ENCODE measurements at places on chromosomes 6 and 20.

GRCh38 chr6:36968266-36968977 lies 13.9 kb downstream of the PI16 start:
- DNase-seq, result no peak

DNA sequence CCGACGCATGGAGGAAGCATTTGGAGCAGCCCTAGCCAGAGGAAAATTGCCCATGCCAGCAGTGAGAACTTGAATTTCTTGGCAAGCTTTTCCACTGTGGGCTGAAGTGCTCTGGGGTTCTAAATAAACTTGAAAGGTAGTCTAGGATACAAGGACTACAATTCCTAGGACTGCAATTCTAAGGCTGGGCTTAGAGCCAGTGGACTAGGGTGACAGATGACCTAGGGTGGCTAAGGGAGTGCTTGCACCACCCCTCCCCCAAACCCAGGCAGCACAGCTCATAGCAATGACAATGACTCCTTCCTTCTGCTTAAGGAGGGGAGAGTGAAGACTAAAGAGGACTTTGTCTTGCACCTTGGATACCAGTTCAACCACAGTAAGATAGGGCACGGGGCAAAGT lies 122.3 kb downstream of the THBS2 start:
- DNase-seq, result no peak

- DNase-seq, result no peak
These were observed 21.4 kb downstream of the SNAI1 start for GRCh38 chr20:50004229-50004628.

- DNase-seq, result no peak
These were observed 33.6 kb upstream of the ID4 start for GRCh38 chr6:19803331-19804204.

GRCh38 chr6:126367849-126368248 lies 27.9 kb downstream of the CENPW start:
- DNase-seq, result no peak

- DNase-seq, result no peak
These were observed 41.3 kb upstream of the BEND3 start for GRCh38 chr6:107156617-107157016.

GRCh38 chr6:162219266-162219665 lies 508.3 kb downstream of the PRKN start:
- DNase-seq, result no peak

DNA sequence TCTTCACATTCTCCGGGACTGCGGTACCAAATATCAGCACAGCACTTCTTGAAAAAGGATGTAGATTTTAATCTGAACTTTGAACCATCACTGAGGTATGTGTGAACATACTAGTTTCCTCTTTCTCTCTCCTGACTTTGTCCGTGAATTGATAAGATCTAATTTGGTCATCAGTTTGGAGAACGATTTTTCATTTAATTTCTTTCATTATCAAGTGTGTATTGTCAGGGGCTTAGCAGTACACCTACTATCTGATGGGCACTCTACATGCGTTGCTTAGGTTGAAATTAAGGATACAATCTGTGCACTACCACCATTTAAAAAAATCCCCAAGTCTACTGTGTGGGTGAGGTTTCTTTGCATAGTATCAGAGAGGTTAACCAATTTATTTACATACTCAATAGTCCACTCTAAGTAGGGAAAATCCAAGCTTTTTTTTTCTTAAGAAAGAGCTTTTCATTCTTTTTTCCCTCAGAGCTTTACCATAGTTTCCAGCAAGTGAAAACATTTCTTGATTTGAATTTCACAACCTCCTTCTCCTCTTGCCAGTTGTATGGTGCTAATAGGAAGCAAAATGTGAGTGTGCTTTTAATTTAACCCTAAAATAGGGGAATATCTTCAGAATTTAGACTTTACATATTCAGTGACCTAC lies 105.4 kb upstream of the ESR1 start:
- no peak for DNase-seq

GRCh38 chr6:15244620-15245360 lies 1.1 kb upstream of the JARID2 start:
- no peak for DNase-seq

DNA sequence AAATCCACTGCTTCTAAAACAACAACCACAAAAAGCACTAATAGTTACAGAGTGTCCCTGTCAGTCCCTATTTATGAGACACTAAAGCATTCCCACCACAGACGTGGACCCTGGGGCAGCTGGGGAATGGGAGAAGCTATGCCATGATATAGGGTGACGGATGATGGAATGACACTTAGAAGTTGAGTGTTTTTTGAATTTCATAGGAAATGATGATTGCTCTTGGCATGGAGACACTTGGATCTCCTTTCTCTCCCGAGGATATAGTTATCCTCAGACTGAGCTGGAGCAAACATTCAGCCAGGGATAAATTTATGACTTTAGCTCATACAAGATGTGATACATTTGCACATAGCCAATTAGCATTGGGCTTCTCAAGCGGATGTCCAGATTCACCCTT lies 151.2 kb downstream of the EDN3 start:
- no peak for DNase-seq

DNA sequence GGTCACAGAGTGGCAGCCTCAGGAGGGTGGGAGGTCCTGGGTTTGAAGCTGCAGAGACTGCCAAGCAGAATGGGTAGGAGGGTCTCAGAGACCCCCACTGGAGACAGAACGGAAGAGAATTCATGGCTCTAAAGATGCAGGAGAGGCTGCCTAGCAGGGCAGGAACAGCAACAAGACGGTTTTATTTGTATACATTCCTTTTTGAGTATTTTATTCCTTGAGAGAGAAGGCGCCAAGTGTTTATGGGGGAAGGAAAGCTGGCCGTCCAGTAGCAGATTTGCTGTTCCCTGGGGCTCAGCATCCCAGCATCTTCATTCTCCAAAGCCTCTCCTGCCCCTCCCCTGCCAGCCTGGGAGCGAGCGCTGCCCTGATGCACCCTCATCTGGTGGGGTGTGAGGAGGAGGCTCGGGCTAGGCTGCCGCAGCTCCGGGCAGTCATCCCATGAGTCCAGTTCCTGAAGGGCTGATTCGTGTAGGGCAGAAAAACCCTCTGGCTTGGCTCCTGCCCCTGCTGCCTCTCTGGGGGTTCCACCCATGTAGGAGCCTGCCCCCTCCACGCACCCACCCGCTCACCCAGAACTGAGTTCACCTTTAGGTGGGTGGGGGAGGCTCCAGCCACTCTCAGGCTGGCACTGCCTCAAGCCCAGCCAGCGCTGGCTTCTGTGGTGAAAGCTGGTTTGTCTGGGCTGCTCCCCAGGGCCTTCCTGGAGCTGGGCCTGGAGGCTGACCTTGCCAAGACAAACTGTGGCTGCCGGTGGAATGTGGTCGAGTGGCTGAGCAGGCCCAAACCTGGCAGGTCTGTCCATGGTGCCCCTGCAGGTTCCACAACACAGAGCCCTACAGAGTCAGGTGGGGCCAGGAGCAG lies 32.4 kb downstream of the CPXM1 start:
- DNase-seq, result no peak

- DNase-seq, result no peak
These were observed 28.1 kb downstream of the RAMACL start for GRCh38 chr6:166558156-166559005.

- no peak for DNase-seq
These were observed 69.9 kb downstream of the FYN start for GRCh38 chr6:111803371-111803770.

DNA sequence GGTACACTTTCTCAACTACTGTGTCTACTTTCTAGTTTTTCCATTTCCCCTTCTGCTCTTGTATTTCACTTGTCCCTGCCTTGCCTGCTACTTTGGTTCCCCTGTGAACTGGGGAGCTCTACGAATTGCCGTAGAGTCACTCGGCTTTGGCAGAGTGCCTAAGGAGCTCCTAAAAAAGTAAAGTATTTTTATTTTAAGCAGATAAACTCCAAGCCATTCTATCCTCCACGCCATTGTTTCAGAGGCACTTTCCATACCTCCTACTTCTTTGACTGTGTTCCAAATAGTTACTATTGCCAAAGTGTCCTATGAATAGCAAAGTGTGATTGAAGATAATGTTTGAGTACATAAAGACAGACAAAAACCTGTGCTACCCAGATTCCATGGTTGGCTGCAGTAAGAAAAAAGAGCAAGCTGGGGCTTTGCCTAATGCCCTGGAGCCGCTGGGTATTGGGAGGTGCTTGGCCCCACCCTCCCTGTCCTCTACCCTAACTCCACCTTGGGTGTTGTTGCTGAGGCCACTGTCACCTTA lies 5.1 kb upstream of the MBOAT1 start:
- DNase-seq, result no peak

GRCh38 chr20:878511-879307 lies 37.4 kb downstream of the ANGPT4 start:
- DNase-seq, result peak; percentile 15

DNA sequence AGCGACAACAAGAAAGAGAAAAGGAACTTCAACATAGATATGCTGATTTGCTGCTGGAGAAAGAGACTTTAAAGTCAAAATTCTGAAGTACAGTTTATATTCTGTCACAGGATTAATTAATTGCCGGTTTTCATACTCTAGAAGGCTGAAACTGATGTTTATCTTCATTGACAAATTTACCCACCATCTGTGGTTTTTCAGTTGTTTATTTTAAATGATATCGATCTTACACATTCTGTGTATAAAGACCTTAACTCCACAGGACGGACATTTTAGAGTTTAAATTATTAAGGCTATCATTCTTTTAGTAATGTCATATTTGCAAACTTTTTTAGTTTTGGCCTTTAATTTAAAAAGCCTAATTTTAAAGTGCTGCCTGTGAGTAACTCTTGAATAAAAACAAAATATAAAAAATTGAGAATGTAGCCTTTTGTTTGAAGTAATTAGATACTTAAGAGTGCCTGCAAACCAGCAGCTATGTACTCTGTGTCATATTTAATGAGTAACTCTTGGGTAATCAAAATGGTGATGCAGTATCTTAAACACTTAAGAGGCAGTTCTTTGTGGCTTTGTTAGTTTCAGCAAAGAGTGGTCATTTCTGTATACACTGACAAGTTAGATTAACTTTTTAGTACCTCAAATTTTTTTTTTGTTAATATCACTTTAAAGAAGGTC lies 59.3 kb downstream of the CDC5L start:
- DNase-seq, result no peak

GRCh38 chr20:44723391-44723790 lies 8.2 kb downstream of the CCN5 start:
- DNase-seq, result no peak

DNA sequence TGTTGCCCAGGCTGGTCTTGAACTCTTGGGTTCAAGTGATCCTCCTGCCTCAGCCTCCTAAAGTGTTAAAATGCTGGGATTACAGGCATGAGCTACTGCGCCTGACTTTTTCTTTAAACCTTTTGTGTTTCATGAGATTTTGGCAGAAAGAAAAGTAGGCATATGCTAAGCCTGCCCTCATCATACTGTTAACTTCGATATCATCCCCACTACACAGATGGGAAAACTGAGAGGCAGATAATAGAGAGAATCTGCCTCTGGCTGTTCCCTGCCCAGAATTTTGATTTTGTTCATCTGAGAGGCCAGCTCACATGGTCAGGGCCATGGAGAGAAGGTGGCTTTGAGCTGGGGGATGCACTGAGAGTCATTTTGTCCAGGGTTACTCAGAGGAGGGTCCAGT lies 7.5 kb downstream of the PABPC1L start:
- no peak for DNase-seq

- DNase-seq, result no peak
These were observed 138.1 kb downstream of the KIF6 start for GRCh38 chr6:39587080-39587479.

DNA sequence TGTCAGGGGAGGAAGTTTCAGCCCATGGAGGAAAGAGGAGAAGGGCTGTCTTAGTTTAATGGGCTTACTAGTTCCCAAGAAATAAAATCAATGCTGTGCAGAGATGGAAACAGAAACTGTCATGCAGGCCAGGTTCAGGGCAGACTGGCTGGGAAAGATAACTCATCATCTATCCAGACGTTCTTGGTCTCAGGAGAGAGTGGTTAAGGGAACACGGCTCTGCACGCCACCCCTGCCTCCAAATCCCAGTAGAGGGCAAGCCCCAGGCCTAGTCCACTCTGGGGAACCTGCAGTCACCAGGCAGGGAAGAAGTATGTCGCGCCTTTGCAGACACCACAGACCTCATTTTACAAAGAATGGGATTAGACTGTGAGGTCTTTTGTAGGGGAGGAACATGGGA lies 12.5 kb downstream of the ALDH8A1 start:
- no peak for DNase-seq

GRCh38 chr20:17227219-17227575 lies 357 bp downstream of the PCSK2 start:
- no peak for DNase-seq

DNA sequence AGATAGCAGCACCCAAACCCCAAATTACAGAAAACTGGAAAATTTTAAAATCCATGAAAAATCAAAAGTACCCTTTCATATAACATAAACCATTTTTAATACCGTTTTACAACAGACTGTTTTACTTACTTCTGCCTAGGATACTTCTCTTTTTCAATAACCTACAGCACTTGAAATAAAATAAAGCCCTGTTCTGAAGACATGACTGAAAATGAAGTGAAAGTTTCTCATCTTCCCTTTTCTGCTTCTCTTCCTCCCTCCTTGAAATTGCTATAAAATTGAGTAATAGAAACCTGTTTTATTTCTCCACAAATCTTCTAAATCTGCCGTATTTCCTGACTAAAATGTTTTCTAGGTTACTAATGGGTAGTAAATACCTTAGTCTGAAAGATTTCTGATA lies 20.3 kb downstream of the MMS22L start:
- DNase-seq, result no peak

- DNase-seq, result no peak
These were observed 23.6 kb downstream of the BMP6 start for GRCh38 chr6:7749478-7749877.

DNA sequence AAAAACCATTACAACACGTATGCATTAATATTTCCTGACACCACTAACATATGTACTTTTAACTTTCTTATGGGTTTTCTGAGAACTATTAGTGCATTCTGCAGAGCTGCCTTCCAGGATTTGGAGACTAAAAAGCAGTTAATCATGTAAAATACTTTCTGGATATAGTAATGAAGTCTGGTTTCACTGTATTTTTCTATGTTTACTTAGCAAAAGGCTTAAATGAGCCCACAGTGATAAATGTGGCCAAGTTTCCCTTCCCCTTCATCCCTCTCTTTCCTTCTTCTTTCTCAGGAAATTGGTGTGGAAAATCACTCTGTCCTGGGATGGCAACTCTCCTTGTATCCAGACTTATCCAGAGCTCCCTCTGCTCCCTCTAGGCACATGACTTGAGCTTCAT lies 29.7 kb upstream of the ENPP1 start:
- DNase-seq, result no peak

GRCh38 chr20:15236812-15237211 lies 899.4 kb upstream of the FLRT3 start:
- no peak for DNase-seq

GRCh38 chr20:63090682-63091571 lies 84.2 kb upstream of the BHLHE23 start:
- no peak for DNase-seq

DNA sequence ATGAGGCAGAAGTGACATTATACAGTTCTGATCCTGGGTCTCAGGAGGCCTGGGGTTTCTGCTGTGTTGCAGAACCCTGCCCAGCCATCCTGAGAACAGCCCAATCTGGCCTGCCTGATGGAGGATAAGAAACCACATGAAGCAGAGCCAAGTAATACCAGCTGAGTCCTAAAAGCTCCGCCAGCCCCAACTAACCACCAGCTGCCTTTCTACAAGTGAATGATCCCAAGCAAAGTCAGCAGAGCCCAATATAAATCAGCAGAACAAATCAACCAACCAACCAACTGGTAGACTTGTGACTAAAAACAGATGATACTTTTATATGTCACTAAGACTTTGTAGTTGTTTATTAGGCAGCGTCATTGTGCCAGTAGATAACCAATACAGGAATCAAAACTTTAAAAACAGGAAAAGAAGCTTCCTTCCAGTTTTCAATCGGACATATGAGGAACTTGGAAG lies 52.1 kb downstream of the SNX5 start:
- no peak for DNase-seq

Measured in kidney capillary endothelial cell (primary cell).